Activated CD4-positive, alpha-beta T cell treated with anti-CD3 and anti-CD28 coated beads, Interleukin-2, amount 50 U/mL, for 48 hours (primary cell): ENCODE measurements at places on chromosomes 3 and 15.

GRCh38 chr3:141412087-141412935, 44.0 kb downstream of the ZBTB38 start:
- peak; percentile 46 for DNase-seq

DNA sequence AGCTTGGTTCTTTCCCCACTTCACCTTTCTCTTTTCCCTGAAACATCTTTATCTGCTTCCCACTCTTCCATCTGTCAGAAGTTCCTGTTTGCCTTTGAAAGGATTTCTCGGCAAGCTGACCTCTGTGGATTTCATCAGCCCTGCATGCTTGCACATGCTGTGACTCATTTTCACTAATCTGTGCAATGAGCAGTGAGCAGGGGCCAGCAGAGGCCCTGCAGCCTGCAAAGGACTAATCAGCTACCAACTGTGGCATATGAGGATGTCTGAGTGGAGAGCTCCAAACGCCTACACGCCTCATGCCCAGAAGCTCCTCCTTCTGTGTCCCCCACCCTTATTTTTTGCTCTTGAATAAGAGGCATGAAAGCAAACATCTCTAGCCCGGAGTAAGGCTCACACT, 333.0 kb upstream of the SEMA6D start:
- no peak for DNase-seq

DNA sequence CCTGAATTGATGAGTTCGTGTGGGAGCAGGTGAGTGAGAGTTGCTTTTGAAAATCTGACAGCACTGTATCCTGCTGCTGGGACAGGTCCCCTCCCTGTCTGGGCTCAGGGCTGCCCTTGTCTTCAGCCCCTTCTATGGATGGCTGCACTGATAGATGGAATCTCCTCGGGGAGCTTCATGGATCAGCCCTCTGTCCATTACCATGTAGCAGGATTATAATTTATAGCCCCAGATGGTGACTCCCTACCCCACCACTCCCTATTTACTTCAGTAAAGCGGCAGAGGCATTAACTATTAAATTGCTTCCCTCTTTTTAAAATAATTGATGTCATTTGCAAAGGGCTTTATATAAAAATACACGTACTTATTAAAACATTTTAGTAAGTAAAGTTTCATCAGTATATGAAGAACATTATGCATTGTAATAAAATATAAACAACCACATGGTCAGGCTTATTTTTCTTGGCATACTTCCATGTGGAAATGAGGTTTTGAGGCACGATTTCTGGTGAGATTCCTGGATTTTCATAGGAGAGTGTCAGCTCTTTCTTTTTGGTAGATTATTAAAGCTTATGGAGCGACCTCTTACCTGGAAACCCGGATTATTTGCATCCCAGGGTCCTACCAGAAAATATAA, 38.5 kb downstream of the MAP3K13 start:
- no peak for DNase-seq

DNA sequence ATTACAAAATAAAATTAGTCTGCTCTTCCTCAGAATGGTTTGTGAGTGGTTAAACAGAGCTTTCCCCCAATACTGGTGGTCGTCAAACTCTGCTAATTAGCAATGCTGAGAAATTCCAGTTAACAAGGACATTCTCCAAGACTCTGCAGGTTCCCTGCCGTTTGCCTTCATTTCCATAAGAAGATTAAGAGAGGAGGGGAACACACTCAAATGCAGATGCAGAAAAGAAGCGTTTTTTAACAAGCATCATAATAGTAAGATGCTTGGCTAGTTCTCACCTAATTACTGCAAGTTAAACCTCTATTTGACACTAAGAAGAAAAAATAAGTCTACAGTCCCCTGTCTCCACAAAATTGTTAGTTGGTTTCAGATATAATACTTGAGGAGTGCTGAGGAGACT, 3.7 kb upstream of the SOX2 start:
- DNase-seq, result no peak

DNA sequence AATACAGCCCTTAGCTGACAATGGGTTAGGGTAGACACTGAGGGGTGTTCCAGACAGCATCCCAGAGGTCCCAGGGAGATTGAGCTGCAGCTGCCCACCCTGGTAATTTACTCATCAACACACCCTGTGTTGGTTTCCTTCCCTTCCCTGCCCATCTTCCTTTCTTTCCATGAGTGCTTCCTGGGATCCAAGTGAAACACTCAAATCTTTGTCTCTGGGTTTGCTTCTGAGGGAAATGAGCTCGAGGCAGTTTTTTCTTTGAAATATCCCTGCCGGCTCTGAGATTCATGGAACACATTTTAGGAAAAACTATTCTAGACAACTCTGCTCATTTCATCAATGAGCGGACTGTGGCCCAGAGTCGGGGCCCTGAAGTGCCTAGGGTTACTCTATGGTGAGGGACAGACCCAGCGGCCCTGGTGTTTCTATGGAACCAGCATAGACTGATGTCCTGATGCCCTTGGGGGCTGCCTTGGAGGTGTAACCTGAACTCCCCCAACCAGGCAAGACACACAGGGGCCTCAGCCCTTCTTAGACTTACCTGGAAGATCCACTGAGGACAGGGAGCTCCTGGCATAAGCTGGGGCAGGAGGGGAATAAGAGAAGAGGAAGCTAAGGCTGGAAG, 14.9 kb upstream of the CSRNP1 start:
- DNase-seq, result no peak

DNA sequence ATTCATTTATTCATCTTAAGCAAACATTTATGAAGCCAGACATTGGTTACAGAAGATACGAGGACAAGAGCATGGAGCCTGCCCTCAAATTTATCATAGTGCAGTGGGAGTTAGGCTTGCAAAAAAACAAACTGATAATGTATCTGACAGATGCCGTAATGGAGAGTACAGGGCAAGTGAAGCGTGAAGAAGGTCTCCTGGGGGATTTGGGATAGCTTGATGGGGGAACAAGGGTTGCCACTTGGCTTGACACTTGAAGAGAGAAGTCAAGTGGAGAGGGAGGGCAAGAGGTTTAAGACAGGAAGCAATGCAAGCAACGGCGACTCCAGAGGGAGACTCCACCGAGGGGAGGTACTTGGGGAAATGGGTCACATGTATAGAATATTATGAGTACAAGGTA, 129.3 kb downstream of the SSR3 start:
- no peak for DNase-seq

GRCh38 chr15:77266708-77267386, 153.1 kb downstream of the PEAK1 start:
- DNase-seq, result no peak

GRCh38 chr3:107512108-107512507, 10.7 kb upstream of the BBX start:
- no peak for DNase-seq

DNA sequence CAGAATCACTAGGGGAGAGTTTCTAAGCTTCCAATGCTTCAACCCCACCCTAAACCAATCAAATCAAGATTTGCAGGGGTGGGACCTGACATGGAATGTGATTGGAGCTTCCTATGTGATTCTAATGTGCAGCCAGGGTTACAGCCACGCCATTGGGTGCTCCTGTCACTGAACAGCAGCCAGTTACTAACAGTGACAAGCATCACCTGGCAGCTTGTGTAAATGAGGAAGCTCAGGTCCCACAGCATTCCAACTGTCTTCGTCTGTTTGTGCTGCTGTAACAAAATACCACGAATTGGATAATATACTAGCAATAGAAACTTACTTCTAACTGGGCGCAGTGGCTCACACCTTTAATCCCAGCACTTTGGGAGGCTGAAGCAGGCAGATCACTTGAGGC, 294.9 kb downstream of the SHQ1 start:
- DNase-seq, result no peak

DNA sequence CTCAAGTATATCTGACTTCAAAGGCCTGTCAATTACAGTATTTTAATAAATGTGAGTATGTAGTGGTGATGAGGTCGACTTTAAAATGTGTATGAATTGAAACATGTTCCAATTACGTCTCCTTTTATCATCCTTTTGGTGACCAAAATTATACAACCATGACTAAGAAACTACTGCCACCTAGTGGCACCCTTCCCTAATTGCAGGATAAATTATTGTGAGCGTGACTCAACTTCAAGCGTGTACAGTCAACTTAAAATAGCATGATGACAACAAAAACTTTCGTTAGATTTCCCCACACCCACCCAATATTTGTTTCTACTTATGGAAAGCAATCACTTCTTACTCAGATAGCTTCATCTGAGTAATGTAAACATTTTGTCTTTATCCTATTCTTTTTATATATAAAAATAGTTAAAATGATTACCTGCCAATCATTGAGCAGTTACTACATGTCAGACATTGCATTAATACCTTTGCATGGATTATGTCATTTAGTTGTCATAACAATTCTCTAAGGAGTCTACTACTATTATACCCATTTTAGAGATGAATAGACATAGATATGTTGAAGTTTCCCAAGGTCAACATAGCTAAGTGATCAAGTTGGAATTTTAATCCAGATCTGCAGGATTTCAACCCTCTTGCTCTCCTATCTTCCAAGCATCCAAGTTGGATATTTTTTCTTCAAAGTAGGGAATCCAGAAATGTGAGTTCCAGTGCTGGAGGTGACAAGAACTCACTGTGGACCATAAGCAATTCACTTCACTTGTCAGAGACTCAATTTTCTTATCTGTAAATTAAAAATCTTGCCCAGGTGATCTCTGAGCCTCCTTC, 106.0 kb downstream of the MEX3B start:
- peak; percentile 11 for DNase-seq

GRCh38 chr3:71587958-71588357, 4.4 kb upstream of the FOXP1 start:
- DNase-seq, result no peak

DNA sequence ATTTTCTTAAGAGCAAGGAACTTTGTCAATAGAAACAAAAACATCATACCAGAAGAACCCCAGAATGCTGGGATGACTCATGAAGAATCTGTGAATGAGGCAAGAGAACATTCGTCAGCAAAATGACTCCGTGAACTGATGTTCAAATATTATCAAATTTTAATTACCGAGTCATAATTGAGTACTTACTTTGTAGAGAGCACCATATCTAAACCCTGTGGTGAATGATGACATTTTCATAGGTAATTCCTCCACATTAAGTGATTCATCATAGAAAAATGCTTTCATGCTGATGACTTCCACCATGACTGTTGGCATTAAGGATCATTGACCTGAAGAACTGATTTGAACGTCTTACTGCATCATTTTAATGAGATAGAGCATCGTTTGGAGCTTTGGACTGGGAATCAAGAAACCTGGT, 56.3 kb downstream of the PPARG start:
- no peak for DNase-seq
